ENCODE measurements at places on chromosomes 7 and 10.

- no peak for DNase-seq
These were observed 46.8 kb downstream of the IKZF1 start for GRCh38 chr7:50351267-50351666.

DNA sequence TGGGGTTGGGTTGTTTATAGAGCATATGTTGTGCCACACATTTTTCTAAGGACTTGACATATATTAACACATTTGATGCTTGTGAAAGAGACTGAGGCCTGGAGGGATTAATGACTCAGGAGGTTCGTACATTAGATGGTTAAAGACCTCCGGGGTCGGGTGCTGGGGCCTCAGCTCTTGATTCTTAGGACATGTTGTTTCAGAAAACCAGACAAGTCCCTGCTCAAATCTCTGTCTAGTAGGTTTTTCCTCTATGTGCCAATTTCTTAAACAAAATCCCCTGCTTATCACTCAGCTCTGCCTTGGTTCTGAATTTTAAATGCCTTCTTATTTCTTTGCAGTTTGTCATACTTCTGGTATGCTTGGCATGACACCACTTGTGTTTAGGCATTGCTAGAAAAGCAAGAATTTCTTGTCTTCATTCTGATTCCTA lies 5.8 kb downstream of the UPP1 start:
- DNase-seq = no peak

DNA sequence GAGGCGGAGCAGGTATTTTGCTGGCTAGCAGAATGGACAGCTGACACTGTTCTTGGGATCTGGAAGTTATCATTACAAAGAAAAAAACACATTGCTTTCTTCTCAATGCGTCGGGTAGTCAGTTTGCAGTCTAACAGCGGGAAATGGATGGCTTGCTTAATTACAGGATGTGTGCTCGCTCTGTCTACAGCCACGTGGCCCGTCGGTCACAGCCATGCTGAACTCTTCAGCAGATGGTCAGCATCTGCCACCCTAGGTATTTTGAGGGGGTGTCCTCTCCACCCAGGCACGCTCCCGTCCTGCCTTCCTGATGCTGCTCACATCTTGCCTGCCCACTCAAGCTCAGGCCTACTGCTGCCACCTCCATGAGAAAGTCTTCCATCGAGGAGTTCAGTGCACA lies 20.4 kb upstream of the INMT start:
- no peak for DNase-seq

DNA sequence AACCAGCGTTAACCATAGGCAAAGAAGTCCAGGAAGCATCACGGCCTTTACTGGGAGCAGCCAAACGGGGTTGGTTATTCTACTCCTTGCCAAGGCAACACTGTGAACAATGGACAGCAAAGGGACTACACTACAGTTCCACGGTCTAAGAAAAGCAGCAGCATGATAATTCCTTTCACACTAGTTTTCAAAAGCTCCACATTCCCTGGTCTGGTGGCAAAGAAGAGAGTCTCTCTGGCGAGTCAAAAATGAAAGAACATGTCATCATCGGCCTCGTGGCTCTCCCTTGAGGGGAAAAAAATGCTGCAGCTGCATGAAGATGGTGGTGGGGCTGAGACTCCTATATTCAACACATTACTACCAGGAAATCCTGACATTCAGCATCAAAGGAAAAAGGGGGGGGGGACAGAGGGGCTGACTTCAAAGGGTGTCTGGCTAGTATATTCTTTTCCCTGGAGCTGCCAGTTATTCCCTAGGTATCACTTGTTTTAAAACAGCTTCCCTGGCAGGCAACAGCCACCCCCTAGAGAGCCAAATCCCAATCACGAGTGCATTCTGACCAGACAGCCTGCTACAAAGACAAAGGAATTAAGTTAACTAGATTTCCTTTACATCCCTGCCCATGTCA lies 49.1 kb downstream of the SLC37A3 start:
- no peak for DNase-seq

- DNase-seq = no peak
These were observed 164.6 kb downstream of the ADARB2 start for GRCh38 chr10:1572519-1573333.

DNA sequence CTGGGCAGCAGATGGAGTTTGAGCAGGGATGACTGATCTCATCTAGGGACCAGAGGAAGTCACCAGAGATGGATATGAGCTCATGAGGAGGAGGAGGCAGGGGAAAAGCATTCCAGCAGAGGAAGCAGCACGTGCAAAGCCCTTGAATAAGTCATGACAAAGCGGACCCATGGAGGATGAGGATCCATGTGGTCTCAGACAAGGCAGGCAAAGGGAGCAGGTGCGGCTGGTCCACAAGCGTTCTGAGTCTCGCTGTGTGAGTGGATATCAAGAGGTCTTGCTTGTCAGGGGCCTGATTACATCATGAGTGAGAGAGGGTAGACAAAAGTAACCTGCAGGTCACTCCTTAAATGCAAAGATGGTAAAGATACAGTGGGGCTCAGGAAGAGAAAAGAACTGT lies 307.6 kb downstream of the GRID1 start:
- DNase-seq = no peak

- no peak for DNase-seq
These were observed at the start of gene TMEM229A for GRCh38 chr7:124032369-124033094. TMEM229A (minus strand) TSS chr7:124033067; CDS start chr7:124033003, 64 bp downstream.

- DNase-seq = no peak
These were observed 179.6 kb downstream of the CELF2 start for GRCh38 chr10:11197266-11197712.

DNA sequence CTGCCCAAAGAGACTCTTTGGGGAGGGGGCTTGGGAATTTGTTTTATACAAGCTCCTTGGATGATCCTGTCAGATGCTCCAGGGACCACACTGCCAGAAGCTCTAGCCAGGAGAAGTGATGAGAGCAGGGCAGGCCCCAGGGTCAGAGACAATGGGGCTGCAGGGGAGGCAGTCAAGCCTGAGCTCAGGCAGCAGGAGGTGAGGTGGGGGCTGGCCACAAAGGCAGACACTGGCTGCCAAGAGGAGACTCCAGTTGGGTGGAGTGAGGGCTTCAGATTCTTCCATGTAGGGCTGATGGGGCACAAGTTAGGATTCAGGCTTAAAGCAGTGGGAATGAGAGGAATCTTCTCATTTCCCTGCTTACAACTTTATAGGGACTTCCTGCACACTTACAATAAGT lies 35.6 kb upstream of the LOXL4 start:
- DNase-seq = no peak

- no peak for DNase-seq
These were observed 324.3 kb downstream of the ZNF716 start for GRCh38 chr7:57774300-57774699.

DNA sequence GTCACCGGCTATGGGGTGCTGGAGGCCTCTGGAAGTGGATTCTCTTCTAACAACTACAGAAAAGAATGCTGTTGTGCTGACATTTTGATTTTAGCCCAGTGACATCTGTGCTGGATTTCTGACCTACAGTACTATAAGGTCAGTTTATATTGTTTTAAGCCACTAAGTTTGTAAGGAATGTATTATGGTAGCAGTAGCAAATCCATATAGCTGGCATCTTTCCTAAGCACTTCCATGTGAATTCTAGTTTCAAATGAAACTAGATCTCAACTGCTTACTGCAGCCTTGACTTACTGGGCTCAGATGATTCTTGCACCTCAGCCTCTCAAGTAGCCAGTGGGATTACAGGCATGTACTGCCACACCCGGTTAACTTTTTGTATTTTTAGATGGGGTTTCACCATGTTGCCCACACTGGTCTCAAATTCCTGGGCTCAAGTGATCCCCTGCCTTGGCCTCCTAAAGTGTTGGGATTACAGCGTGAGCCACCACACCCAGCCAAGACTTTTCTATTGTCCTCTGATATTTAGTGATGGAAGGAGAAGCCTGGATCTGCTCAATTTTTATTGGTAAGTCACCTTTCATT lies 414.0 kb downstream of the PHTF2 start:
- DNase-seq = no peak

- DNase-seq = no peak
These were observed 680 bp upstream of the ADO start for GRCh38 chr10:62803724-62804355.

All from NCI-H446 (cell line).